ENCODE measurements at places on chromosomes 6 and 20. TPM values are rescaled to one million over a fixed set of nuclear protein-coding genes. Genes with fewer than 3 reads are reported as not detected.

GRCh38 chr6:16803294-16804200 is 42.3 kb upstream of the ATXN1 start:
- no peak for DNase-seq

SLC25A27 gene
- total RNA-seq = not detected

DNA sequence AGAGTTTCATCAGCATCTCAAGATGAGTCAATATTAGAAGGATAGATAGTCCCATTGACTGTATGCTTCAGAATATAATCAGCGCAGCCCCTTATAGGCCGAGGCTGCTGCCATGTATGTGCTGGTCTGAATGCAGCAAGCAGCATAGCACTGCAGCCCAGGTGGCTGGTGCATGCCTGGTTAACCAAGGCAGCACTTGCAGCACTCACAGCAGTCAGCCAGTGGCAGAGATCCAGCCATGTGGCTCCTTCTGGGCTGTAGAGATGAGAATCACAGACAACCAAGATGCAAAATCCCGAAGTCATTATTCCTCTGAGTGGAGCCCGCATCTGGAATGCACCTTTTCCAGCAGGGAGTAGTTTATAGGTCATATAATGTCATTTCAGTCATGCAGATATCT is 251.9 kb downstream of the UST start:
- no peak for DNase-seq

GRM1 gene
- total RNA-seq = not detected

DEFB124 gene
- total RNA-seq = not detected

PI16 gene
- 0.42 TPM for total RNA-seq

- no peak for DNase-seq
Observed at GRCh38 chr20:59443550-59443949, 143.1 kb downstream of the EDN3 start.

GRCh38 chr20:32737371-32738223 is 5.7 kb downstream of the COMMD7 start:
- peak; percentile 81 for DNase-seq

RRAGD gene
- total RNA-seq = 9.3 TPM

GRCh38 chr6:38806833-38807232 is 91.7 kb downstream of the DNAH8 start:
- DNase-seq = no peak

- DNase-seq = no peak
Observed at GRCh38 chr6:150008588-150008987, 16.7 kb downstream of the RAET1L start.

GRCh38 chr6:41039060-41039998 is at the start of gene UNC5CL:
UNC5CL (minus strand) TSS chr6:41039221; CDS start chr6:41035074, 4,147 bp downstream.
- DNase-seq = peak; percentile 56

- no peak for DNase-seq
Observed at GRCh38 chr6:91476000-91476399, 889.1 kb upstream of the MAP3K7 start.

- DNase-seq = no peak
Observed at GRCh38 chr6:146857980-146858347, 259.2 kb downstream of the ADGB start.

DNA sequence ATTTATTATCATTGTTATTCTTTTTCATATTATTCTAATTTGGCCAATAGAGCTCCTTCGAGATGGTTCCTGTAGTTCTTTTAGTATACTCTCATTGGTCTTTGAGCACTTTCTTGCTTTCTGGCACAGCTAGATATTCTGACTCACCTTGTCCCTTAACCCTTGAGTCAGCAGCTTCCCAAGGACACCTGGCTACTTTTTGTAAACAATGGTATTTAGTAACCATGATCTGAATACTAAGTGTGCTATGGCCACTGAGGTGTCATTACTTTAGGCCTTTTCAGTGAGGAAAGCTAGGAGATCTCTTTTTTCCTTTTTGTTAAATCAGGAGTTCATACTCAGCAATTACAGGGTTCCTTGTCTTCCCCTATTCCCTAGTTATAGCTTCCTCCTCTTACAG is 126.5 kb upstream of the CITED2 start:
- no peak for DNase-seq

DNA sequence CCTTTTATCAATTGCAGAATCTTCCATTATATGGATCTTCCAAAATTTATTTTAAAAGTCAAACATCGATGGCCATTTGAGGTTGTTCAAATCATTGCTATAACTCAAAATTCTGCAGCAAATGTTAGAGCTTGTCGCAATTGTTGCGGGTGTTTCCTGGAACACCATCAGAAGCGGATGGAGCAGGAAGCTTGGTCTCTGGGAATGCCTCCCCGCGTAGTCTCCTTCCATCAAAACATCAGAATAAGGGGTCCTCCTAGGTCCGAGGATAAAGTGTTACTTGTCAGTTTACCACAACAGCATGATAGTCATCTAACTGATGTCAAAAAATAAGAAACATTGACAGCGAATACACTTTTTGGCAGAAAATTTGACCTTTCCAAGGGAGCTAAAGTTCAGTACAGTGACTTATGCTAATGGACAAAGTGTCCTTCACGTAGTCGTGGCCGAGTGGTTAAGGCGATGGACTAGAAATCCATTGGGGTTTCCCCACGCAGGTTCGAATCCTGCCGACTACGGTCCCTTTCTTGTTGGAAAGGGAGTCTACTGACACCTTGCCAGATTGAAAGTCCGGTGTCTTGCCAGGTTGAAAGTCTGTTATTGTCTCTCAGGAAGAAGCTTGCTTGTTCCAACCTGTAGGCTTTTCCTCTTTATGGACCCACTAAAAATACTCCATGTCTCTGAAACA is 59.0 kb upstream of the ZNF184 start:
- DNase-seq = no peak

DNA sequence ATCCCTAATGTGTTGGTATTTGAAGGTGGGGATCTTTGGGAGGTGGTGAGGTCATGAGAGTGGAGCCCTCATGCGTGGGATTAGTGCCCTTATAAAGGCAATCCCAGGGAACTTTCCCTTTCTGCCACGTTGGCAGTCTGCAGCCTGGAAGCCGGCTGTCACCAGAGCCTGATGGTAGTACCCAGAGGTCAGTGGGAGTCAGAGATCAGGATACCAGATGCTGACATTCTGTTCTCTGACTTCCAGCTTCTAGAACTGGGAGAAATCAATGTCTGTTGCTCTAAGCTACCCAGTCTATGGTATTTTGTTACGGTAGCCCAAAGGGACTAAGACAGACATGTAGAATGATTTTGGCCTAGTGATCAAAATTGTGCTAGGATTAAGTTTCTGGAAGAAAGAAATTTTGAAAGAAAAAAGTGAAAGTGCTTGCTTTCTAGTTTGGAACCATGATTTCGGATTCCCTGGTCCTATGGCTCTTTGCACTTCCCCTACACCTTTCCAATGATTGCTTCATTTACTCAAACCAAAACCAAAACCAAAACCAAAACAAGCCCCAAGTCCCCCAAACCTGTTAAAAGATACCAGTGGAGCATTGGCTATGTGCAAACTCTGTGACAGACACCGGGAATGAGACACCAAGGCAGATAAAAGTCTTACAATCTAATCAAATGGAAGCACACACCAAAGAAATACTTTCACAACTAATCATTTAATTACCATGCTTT is 173.7 kb upstream of the ZNF217 start:
- DNase-seq = no peak

Measured in CD8-positive, alpha-beta T cell (primary cell).